ENCODE measurements at places on chromosomes 4 and X.

DNA sequence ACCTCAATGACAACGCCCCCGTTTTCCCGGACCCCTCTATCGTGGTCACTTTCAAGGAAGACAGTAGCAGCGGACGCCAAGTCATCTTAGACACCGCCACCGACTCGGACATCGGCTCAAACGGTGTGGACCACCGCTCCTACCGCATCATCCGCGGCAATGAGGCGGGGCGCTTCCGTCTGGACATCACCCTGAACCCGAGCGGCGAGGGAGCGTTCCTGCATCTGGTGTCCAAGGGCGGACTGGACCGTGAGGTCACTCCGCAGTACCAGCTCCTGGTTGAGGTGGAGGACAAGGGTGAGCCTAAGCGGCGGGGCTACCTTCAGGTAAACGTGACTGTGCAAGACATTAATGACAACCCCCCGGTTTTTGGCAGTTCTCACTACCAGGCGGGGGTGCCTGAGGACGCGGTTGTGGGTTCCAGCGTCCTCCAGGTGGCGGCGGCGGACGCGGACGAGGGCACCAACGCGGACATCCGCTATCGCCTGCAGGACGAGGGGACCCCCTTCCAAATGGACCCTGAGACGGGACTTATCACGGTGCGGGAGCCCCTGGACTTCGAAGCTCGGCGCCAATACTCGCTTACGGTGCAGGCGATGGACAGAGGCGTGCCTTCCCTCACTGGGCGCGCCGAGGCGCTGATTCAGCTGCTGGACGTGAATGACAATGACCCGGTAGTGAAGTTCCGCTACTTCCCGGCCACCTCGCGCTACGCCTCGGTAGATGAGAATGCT is 2.2 kb downstream of the FAT4 start:
- no peak for DNase-seq

DNA sequence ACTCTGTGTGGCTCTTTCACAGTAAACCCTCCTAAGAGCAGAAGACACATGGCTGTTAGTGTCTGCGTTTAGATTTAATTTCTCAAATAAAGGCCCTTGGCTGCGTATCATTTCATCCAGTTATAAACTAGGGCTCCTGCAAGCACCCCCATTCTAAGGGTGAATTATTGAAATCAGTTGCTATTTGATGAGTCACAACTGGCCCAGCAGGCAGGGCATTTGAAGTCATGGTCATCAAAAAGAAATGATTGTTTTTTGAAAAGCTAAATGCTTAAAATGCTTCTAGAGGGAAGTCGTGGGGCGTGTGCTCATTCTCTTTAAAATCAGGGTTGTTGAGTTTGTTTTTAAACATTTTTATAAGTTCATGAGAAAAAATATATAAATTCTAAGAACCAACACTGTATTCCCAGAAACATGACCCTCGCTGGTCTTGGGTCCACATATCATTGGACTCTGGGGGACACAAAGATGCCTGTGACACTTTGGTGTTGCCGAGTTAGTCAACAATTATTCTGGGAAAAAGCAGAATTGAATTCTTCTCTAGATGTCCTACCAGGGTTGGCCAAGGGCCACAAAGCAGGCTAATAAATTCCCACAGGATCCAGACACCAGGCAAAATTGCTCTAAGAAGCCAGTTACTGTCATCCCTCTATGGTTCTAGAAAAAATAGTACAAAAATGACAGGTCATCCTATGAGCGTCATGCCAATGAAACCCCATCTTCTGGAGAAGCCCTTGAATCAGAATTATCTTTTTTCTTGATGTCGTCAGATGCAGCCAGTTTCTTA is 99.5 kb upstream of the MYOZ2 start:
- no peak for DNase-seq

DNA sequence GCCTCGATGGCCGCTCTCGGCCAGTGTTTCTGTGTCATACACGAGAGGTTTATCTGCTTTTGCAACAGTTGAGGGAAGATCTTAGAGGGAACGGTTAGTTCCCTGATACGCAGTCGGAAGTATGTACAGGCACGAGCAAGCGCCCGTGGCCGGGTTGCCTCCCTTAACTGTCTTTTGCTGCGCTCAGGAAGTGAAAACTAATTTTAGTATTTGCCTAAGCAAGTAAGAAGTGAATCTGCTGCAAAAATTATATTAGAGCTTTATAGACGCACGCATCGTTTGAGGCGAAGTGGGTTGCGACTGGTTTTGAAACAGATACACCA is 695 bp downstream of the MTM1 start:
- DNase-seq, result no peak

GRCh38 chrX:8984231-8984630 is 49.7 kb downstream of the FAM9B start:
- no peak for DNase-seq

DNA sequence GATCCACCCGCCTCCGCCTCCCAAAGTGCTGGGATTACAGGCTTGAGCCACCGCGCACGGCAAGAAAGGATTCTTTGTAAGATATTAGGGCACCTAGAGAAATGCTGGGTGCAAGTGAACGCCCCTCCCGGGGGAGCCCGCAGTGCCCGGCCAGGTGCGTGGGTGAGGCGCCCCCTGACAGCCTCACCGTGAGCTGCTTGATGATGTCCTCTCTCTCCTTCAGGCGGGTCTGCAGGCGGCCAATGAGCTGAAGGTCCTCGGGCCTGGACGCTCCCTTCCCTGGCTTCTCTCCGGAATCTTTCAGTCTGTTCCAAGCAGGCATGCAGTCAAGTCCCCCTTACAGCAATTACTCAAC is 21.9 kb downstream of the MED28 start:
- DNase-seq, result no peak

DNA sequence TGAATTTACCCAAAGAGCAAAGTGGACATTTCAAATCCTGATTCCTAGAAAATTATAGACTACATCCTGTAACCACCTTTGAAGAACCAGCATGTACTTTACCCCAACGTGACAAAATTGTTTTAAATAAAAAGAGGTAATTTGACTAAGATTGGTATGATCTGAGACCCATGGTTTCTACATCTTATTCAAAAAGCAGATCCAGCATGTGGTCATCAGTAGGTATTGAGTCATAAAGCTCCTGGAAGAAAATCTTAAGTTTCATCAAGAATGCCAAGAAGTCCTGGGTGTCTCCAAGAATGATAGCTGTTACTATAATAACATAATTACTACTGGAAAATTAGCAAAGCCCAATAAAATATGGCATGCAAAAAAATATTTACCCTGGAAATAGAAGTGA is 61.8 kb downstream of the NFKB1 start:
- no peak for DNase-seq

DNA sequence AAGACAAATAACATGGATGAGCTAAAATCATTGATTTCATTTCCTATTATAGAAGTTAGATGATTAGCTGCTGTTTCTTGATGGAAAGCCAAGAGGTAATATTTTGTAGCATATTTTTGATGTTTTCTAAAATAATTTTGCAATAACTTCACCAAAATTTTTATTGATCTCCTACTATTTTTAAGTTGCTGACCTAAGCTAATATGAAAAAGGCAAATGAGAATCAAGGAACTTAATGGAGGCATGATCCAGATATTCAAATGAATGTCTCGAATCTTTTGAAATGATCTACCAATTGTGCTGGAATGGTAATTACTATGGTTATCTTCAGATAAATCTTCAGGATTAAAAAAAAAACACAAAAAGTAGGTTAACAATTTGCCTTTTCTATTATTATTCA is 1591.4 kb upstream of the PCDH7 start:
- no peak for DNase-seq

DNA sequence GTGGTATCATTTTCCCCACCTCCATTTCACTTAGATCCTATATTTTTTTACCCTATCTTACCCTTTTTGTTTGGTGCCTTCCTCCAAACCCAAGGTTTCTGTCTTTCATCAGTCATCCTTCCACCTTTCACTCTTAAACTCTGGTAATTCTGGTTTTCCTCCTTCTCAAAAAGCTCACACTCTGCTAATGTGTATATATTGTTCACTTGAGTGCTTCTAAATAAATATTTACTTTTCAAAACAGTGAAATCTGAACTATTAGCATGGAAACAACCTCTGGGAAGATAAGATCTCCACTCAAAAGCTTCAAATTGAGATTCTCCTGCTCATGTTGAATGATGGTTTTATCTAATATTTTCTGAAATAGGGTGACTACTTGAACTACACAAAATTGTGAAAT is 21.5 kb downstream of the XIAP start:
- no peak for DNase-seq

GRCh38 chrX:13293700-13294099 is 26.2 kb downstream of the ATXN3L start:
- peak; percentile 55 for DNase-seq

DNA sequence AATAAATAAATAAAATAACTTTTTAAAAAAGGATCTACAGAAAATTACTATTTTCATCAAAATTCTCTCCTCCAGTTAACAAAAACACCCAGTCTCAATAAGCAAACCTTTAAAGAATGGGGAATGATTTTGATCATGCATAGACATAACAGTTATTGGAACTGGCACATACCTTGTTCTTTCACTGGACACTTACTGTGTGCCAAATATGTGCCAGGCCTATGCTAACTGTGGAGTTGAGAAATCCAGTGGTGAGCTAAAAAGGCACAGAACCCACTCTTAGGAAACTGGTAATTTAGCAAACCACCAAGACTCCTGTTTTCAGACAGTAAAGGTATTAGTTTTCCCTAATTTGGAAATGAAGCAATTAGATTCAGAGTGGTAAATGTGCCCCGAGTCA is 39.1 kb downstream of the CLOCK start:
- no peak for DNase-seq

GRCh38 chr4:150152766-150153165 is 74.5 kb downstream of the DCLK2 start:
- DNase-seq, result no peak

- no peak for DNase-seq
Measured at GRCh38 chrX:102975016-102975415, 37.9 kb downstream of the RAB40AL start.

- no peak for DNase-seq
Measured at GRCh38 chr4:164606478-164606877, 147.5 kb upstream of the SMIM31 start.

DNA sequence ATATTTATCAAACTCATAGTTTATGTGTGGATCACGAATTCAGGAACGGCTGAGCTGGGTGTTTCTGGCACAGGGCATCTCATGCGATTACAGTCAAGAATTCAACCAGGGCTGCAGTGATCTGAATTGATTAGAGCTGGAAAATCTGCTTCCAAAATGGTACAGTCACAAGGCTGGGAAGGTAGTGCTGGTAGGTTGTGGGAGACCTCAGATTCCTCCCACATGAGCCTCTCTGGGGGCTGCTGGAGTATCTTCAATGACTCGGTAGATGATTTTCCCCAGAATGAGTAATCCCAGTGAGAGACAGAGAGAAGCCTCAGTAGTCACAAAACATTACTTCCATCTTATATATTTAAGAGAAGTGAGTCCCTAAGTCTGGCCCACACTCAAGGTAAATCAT is 36.2 kb upstream of the PRDX4 start:
- DNase-seq, result no peak

GRCh38 chr4:53366301-53366716 is 448 bp upstream of the SCFD2 start:
- no peak for DNase-seq

- no peak for DNase-seq
Measured at GRCh38 chr4:143514901-143515300, 1.4 kb downstream of the SMARCA5 start.

DNA sequence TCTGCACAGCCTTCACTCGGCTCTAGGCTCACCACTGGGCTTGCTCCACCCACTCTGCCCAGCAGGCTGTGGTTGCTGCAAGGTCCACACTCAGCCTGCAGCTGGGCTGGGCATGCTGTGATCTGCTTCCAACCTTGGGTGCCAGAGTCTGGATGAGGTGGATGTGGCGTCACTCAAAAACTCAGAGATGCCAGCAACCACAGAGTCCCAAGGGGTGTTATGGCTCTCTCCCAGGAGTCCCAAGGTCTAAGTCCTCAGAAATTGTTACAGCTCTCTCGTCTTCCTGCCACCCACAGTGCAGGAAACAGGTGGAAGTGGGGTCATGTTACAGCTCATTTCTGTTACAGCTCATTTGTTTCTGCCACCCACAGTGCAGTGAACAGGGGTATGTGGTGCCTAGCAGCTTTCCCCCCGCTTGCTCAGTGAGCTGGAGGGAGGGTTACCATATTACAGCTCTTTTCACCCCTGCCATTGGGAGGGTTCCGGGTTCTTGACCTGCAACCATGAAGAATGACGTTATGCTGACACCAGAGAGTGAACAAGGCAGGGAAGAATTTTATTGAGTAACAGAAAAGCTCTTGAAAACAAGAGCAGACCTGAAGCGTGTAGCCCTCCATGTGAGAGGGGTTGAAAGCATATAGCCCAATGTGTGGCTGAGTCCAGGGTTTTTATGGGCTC is 893.9 kb downstream of the PCDH7 start:
- DNase-seq, result no peak

DNA sequence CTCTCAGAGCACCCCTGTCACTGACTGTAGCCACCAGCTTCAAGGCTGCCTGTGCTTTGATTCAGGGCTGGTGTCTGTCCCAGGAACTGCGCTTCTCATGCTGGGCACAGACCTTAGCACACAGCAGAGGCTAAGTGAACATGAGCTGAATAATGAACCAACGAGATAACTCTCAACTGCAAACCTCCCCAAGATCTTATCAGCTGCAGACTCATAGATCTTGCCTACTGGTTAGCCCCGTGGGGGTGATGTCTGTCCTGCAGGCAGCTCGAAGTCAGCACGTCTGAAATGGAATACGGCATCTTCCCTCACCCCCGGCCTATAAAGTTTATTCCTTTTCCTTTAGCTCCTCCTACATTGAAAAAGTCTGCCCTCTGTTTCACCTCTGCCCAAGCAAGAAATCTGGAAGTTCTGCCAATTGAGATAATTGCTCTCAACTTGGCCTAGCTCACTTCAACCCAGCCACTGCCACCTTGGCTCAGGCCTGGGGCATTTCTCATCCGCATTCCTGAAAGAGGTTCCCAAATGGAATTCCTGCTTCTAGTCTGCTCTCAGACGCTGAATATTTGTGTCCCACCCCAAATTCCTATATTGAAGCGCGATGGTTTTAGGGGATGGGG is 73.7 kb downstream of the GATB start:
- no peak for DNase-seq

GRCh38 chrX:11724122-11725017 is 33.7 kb upstream of the MSL3 start:
- DNase-seq, result no peak

DNA sequence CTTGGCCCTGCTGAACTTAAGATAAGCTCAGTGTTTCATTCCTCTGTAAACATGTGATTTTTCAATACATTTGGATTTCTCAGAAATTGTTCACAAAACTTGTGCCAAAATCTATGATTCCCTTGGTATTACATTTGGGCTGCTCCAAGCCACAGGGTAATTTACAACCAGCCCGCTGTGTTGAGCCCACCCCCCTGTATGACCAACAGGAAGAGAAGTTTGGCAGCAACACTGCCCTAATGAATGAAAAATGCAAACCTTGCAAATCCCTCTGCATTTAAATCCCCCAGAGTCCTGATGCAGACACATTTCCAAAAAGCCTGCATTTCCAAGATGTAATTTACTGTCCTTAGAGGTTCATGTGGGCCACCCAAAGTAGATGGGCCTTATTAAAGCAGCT is 34.1 kb upstream of the GAB1 start:
- no peak for DNase-seq
